Activated T-cell treated with anti-CD3 and anti-CD28 coated beads, Interleukin-2, amount 50 U/mL, for 72 hours (primary cell): ENCODE measurements at places on chromosomes 5 and 9. TPM values are rescaled to one million over a fixed set of nuclear protein-coding genes. Genes with fewer than 3 reads are reported as not detected.

SUB1 gene
- 362 TPM for total RNA-seq

NOL8 gene
- total RNA-seq = 50.7 TPM

CAMK2A gene
- not detected for total RNA-seq

TLX3 gene
- not detected for total RNA-seq

RPS23 gene
- total RNA-seq = 3,622 TPM

TJP2 gene
- 33.8 TPM for total RNA-seq

SLCO6A1 gene
- total RNA-seq = not detected

PTGS1 gene
- 0.17 TPM for total RNA-seq

TMEM245 gene
- 30.7 TPM for total RNA-seq

BTNL8 gene
- total RNA-seq = 0.74 TPM

GPRIN1 gene
- 2.0 TPM for total RNA-seq

CSNK1G3 gene
- 56.2 TPM for total RNA-seq

DNA sequence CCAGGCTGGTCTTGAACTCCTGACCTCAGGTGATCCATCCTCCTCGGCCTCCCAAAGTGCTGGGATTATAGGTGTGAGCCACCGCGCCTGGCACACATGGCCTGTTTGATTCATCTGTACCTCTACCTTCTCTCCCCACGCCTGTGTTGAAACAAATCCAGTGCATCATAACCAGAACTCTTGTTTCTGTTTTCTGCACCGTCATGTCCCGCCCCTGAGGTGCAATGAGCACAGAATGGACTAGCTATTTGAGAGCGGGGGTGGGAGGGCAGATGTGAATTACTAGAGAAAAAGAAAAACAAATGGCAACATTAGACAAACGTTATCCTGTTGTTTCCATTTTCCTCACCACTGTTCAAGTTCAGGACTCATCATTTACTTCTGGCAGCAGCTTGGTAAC, 10.7 kb upstream of the FAM193B start:
- peaks cover 8% of the 10 kb centered on the region for H3K27me3 ChIP-seq
- H3K4me1 ChIP-seq = no peaks in the 10 kb centered on the region
- H3K27ac ChIP-seq = no peak overlapping the region

DNA sequence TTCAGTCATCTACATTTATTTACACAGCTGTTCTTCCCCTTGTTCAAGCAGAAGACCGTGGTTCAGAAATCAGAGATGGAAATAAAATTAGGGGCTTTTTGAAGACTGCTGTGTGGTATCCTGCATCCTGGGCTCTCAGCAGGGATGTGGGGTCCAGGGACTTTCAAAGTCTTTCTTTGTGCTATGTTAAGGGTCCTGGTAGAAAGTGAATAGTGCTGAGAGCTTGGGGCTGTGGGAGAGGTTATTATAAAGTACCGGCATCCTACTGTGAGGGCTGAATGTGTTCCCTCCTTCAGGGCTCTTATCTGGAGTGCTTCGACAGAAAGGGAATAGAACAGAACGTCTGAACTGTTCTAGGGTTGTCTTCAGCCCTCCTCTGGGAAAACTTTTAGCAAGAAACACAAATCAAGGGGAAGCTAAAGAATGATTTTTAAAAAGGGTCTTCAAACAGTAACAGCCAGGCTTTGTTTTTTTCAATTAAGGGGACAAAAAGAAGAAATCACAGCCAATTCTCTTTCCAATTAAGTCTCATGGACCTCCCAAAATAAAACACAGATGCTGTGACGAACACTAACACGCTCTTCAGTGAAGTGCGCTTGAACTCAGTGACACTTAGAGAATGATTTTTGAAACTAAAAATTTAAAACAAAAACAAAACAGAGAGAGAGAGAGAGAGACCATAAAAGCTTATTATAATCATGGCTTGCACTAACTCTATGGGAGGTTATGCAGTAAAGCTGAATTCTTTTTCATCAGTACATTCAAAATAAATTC, 15.7 kb upstream of the SLC1A3 start:
- H3K36me3 ChIP-seq = no peaks in the 10 kb centered on the region
- no peak overlapping the region for H3K27ac ChIP-seq

GRCh38 chr5:128469912-128470311, 68.1 kb downstream of the FBN2 start:
- DNase-seq = no peak
- no peaks in the 10 kb centered on the region for H3K27me3 ChIP-seq
- no peaks in the 10 kb centered on the region for H3K36me3 ChIP-seq
- H3K4me3 ChIP-seq = no peak overlapping the region
- H3K4me1 ChIP-seq = no peaks in the 10 kb centered on the region

GRCh38 chr9:83041771-83042170, 21.2 kb downstream of the RASEF start:
- H3K36me3 ChIP-seq = no peaks in the 10 kb centered on the region
- no peak for DNase-seq
- no peak overlapping the region for H3K27ac ChIP-seq

DNA sequence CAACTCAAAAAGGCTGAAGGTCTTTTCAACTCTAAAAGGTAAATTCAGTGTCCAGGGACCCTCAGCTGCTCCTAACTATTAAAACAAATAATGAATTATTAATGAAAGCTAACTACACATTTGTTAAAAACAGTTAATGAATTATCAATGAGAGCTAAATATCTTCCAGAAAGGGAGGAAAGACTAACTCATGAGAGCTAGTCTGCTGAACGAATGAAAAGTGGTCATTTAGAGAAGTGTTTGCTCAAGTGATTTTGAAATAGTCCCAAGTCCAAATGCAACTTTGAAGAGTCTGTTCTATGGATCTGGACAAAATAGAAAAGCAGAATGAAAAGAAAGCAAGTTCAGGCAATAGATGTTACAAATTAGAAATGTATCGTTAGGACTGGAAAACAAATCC, 133.9 kb upstream of the SPEF2 start:
- H3K27ac ChIP-seq = no peak overlapping the region
- peaks cover 9% of the 10 kb centered on the region for H3K4me1 ChIP-seq
- H3K4me3 ChIP-seq = no peak overlapping the region
- no peak for DNase-seq

- H3K27me3 ChIP-seq = peaks cover 44% of the 10 kb centered on the region
- H3K27ac ChIP-seq = no peak overlapping the region
- H3K4me3 ChIP-seq = peak overlapping the region; percentile 53
- H3K36me3 ChIP-seq = peaks cover 3% of the 10 kb centered on the region
- peaks cover 5% of the 10 kb centered on the region for H3K4me1 ChIP-seq
- DNase-seq = no peak
Measured at GRCh38 chr9:114096866-114097612, 2.1 kb downstream of the KIF12 start.

DNA sequence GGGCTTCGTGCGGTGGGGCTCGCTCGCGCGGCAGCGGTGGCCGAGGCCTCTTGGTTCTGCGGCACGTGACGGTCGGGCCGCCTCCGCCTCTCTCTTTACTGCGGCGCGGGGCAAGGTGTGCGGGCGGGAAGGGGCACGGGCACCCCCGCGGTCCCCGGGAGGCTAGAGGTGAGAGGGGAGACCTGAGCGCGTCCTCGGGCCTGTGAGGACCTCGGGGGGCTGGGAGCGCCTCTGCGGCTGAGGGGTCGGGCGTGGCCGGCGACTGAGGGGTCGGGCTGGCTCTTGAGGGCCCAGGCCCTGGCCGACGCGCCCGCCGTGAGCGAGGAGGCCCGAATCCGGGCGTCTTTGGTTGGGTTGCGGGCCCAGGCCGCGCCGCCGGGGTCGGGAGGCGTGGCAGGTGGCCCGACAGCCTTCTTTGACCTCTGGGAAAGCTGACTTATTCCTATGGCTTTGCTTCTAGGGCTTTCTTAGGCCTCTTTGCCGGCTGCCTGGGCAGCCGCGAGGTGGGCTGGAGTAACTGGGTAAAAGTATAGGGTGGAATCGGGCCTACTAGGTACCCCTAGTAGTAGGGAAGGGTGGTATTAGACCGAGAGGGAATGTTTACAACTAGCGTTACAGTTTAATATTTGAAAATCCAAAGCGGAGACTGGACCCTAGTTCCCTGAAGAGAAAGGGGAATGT, at the start of gene CANX:
CANX (plus strand) TSS at position 33 of the 681 bp plus-strand sequence. CDS start 6,715 bp downstream, outside the sequence.
- peak within 1 kb of the TSS; percentile 100 for H3K27ac ChIP-seq
- no peaks in the 10 kb centered on the region for H3K27me3 ChIP-seq
- no peak for DNase-seq
- peaks cover 49% of the 10 kb centered on the region for H3K4me1 ChIP-seq
- peak within 1 kb of the TSS; percentile 100 for H3K4me3 ChIP-seq

DNA sequence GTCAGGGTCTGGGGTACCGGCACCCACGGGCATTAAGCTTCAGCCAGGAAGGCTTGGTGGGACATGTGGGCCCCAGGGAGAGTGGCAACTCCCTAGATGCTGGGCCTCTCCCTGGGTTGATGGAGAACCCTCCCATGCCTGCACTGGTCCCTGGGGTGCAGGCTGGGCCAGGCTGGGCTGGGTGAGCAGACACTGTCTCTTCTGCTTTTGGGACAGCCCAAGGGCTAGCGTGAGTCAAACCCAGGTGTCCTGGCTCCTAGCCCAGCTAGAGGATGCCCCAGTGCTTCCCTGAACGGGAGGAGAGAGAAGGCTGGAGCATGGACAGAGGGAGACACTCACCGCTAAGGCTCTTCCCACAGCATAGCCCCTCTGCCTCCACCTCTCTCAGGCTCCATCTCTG, 5.7 kb upstream of the AQP7 start:
- H3K27ac ChIP-seq = no peak overlapping the region
- H3K4me1 ChIP-seq = peaks cover 14% of the 10 kb centered on the region
- H3K27me3 ChIP-seq = no peaks in the 10 kb centered on the region
- no peak for DNase-seq

DNA sequence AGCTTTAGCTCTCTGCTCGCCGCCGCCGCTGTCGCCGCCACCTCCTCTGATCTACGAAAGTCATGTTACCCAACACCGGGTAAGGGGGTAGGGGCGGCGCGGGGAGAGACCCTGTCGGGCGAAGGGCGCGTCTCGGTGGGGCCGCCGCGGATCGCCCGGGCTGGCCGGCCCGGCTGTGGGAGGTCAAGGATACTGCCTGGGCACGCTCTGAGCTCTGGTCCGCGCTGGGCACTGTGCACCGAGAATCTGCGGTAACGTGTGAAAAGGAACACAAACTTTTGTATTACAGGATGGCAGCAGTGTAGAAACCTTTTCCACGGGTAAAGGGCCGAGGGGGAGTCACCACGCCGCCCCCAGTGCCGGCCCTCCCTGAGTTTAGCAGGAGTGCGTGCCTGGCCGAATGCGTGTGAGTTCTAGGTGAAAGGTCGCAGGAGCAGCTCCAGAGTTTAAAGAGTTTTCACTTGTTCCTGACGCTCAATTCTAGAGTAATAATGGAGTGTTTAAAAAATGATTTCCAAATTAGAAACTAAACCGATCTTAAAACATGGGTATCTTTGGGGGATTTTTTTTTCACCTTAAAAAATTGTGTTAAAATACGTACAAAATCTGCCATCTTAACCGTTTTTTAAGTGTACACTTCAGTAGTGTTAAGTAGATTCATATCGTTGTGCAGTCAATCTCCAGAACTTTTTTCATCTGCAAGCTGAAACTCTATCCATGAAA, at the start of gene HSDL2:
HSDL2 (plus strand) TSS at position 7 of the 723 bp plus-strand sequence; CDS start at position 63, 56 bp downstream.
- peak; percentile 30 for DNase-seq
- peaks cover 67% of the 10 kb centered on the region for H3K4me1 ChIP-seq
- H3K27me3 ChIP-seq = no peaks in the 10 kb centered on the region

- H3K27ac ChIP-seq = no peak overlapping the region
- H3K27me3 ChIP-seq = no peaks in the 10 kb centered on the region
- H3K36me3 ChIP-seq = peaks cover 13% of the 10 kb centered on the region
Measured at GRCh38 chr5:95948631-95949030, 13.0 kb downstream of the ELL2 start.

- no peak overlapping the region for H3K4me3 ChIP-seq
- no peaks in the 10 kb centered on the region for H3K4me1 ChIP-seq
- no peak overlapping the region for H3K27ac ChIP-seq
- no peak for DNase-seq
- no peaks in the 10 kb centered on the region for H3K27me3 ChIP-seq
- H3K36me3 ChIP-seq = peaks cover 31% of the 10 kb centered on the region
Measured at GRCh38 chr5:873328-873727, 19.3 kb downstream of the BRD9 start.

GRCh38 chr9:135978642-135979546, 17.7 kb upstream of the UBAC1 start:
- H3K4me1 ChIP-seq = peaks cover 6% of the 10 kb centered on the region
- H3K36me3 ChIP-seq = no peaks in the 10 kb centered on the region
- H3K4me3 ChIP-seq = peak overlapping the region; percentile 40
- H3K27ac ChIP-seq = no peak overlapping the region

DNA sequence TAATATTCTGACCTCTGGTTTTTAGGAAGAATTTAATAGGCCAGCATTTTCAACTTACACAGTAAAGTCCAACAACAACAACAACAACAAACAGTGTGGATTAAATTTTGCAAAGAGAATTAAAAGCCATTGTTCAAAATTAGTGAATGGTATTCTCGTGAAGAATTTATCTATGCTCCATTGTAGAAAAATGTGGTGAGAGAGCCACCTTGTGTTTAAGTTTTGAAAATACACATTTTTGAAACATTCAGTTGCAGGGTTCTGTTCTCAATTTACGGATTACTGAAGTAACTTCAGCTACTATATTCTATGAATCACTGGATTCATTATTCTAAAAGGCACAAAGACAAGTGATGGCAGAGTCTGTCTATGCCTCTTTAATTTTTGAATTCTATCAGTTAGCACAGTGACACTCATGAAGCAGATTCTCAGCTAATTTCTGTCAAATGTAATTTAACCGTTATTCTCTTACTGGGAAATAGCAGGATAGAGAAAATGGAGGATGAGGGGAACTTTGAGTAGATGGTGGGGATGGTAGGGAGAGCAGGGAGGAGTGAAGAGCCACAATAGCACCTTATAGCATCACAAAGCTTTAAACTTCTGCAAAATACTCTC, 11.0 kb downstream of the CCDC152 start:
- H3K4me3 ChIP-seq = no peak overlapping the region
- peak overlapping the region; percentile 31 for H3K27ac ChIP-seq
- no peaks in the 10 kb centered on the region for H3K36me3 ChIP-seq
- DNase-seq = no peak
- H3K4me1 ChIP-seq = no peaks in the 10 kb centered on the region

DNA sequence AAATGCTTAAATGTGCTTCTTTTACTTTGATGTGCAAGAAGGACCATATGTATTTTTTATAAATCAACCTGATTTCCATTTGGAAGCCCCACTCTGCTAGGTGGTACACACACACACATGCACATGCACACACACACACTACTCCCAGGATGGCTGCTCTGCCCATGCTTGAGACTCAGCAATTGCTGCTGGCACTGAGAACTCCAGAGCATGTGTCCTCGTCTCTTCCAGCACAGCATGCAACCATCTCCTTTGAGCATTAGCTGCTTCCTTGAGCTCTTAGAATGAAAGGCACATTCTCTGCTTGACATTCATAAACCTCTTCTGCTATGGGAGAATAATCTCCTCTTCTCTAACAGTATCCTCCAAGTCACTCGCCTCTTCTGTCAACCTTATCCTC, 115.9 kb downstream of the FEM1C start:
- no peaks in the 10 kb centered on the region for H3K4me1 ChIP-seq
- no peak for DNase-seq
- no peak overlapping the region for H3K4me3 ChIP-seq
- H3K27me3 ChIP-seq = peaks cover 59% of the 10 kb centered on the region
- no peaks in the 10 kb centered on the region for H3K36me3 ChIP-seq
